ENCODE measurements at places on chromosomes 6 and 20.

GRCh38 chr20:62155428-62156253 is 12.1 kb downstream of the SS18L1 start:
- no peak for DNase-seq

GRCh38 chr6:156848123-156848522 is 70.9 kb downstream of the ARID1B start:
- DNase-seq, result no peak

GRCh38 chr20:43949741-43950618 is 35.3 kb downstream of the TOX2 start:
- DNase-seq, result no peak

- no peak for DNase-seq
Observed at GRCh38 chr6:5086294-5086890, 1.3 kb downstream of the PPP1R3G start.

- DNase-seq, result no peak
Observed at GRCh38 chr20:21901470-21902275, 196.2 kb downstream of the PAX1 start.

DNA sequence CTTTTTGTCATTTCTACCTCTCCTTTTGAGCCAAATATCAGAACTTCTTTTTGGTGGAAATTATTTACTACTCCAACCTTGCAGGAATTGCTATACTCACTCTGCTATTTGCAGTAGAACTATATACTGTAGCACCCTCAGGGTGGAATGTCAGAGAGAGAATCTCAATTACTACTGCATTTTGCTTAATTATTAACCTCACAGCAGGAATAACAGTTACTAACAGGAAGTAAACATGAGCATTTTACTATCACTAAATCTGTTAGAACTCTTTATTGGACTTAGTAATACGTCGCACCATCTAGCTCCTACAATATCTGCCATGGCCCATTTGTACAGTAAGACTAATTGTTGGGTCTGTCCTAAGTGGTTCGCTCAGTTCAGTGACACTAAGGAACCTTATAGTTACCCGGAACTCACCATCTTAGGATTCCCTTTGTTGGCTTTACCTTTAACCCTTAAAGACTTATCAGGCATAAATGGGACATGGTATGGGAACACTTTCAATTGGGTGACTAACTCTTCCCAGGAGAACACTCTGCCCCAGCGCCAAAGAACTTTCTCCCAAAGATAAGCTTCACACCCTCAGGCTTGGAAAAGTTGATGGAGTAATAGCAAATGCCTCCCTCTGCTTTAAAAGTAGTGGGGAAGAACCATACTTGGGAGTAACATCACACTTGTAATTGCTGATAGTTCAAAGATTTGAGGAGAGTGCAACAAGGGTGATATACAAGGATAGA is 38.8 kb downstream of the PLN start:
- no peak for DNase-seq

- DNase-seq, result no peak
Observed at GRCh38 chr6:165184192-165184979, 125.0 kb downstream of the C6orf118 start.

GRCh38 chr6:137877113-137877512 is 10.1 kb downstream of the TNFAIP3 start:
- no peak for DNase-seq

GRCh38 chr6:25717866-25718740 is 36.4 kb upstream of the SLC17A4 start:
- peak; percentile 42 for DNase-seq

DNA sequence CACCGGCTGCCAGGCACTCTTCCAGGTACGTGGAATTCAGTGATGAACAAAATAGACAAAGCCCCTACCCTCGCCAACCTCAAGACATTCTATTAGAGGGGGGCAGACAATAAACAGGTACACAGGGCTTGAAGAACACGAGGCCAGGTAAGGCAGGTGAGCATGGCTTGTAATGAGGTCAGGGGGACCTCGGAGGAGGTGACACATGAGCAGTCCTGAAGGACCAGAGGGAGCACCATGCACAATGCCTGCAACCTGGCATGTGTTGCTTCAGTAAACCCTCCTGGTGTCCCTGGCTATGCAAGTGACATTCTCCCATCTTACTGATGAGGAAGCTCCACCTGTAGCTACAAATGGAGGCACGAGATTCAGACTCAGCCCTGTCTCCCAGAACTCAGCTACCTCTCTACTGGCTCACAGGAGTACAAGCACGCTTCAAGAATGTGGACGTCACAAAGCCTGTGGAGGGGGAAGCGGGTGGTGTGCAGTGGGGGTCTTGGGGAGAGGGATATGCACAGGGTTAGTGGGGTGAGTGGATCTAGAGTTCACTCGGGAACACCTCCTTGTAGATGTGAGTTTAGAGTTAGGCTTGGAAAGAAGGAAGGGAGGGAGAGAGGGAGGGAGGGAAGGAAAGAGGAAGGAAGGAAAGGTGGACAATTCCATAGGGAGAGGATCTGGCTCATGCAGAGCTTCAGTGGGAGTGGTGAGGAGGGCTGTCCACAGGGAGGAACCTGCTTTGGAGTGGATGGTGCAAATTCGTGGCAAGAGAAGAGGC is 7.6 kb upstream of the MAPK13 start:
- DNase-seq, result no peak

GRCh38 chr6:47520282-47520681 is 42.7 kb downstream of the CD2AP start:
- DNase-seq, result no peak

GRCh38 chr20:4195499-4195898 is 180.1 kb upstream of the RNF24 start:
- DNase-seq, result peak; percentile 10

DNA sequence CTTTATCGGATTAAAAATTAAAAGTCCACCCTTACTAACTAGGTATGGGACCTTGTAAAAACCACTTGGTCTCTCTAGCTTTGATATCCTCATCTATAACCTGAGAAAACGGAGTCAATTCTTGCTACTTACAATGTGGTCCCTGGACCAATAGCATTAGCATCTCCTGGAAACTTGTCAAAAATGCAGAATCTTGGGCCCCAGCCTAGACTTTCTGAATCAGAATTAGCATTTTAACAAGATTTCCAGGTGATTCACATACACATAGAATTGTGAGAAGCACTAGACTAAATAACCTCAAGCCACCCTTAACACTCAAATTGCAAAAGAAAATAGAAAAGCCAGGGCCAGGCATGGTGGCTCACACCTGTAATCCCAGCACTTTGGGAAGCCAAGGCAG is 96.6 kb downstream of the RNGTT start:
- no peak for DNase-seq

GRCh38 chr20:5073660-5074231 is 46.0 kb downstream of the PCNA start:
- no peak for DNase-seq

- no peak for DNase-seq
Observed at GRCh38 chr6:119602215-119603178, 252.9 kb upstream of the MAN1A1 start.

DNA sequence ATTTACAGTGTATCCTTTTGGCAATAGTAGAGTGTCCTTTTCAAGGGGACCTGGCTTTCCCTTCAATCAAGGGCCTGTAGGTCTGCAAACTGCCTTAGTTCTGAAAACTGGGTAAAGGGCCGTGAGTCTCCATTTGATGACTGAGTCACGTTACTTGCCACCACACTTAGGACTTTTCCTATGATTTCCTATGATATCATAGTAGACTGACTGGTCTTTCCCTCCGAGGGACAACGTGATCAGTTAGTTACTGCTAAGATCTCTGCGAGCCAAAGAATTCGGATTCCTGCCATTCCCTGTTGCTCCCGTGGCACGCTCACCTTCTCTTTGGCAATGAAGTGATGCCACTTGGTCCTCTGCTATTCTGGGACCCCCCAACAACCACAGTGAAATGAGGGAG is 8.4 kb downstream of the ZNF831 start:
- DNase-seq, result no peak

DNA sequence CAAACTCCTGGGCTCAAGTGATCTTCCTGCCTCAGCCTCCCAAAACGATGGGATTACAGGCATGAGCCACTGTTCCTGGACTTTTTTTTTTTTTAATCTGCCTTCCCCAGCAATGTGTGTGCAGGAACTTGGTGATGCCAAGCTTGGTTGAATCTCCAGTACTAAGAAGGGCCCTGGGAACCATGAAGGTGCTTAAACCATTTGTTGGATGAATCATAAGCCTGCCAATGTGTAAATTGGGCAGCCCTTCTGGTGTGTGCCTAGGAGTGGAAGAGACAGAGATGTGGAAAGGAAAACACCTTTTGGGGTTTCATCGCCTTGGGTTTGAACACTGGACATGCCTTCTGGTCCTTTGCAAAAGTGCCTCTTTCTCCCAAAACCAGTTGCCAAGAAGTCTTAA is 7.1 kb upstream of the SPO11 start:
- DNase-seq, result no peak

GRCh38 chr6:42390228-42390934 is 61.3 kb downstream of the TRERF1 start:
- no peak for DNase-seq

- DNase-seq, result no peak
Observed at GRCh38 chr6:7805078-7805849, 79.4 kb downstream of the BMP6 start.

- DNase-seq, result no peak
Observed at GRCh38 chr6:138242987-138243592, 24.8 kb upstream of the PBOV1 start.

DNA sequence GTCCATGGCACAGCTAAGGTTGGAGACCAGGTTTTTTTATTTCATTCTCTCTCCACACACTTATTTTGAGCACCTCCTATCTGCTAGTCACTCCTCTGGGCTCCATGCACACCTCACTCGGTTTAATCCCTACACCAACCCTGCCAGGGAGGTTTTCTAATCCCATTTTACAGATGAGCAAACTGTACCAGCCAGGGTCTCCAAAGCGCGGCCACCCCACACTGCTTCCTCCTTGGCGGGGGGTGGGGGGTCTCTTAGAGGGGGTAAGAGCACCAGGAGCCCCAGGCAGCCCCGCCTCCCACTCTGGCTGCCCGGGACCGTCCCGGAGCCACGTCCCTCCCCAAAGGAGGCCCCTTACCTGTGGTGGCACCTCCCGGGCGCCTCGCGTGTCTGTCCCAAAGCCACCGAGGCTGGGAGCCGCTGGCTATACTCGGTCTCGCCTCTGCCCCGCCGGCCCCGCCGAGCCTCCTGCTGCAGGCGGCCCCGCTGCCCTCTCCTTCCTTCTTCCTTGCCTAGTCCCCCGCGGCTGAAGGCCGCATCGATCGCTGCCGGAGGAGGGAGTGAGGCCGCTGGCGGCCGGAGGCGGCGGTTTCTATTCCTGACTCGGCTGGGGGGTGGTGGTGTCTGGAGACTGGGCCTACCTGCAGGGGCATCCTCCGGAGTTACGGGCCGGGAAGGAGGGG is at the start of gene KCNS1:
TSS of gene KCNS1 (minus strand) at position 565 of the 683 bp plus-strand sequence. CDS start 1,891 bp downstream, outside the sequence.
- DNase-seq, result no peak

GRCh38 chr6:105747823-105748405 is 338.2 kb upstream of the PRDM1 start:
- no peak for DNase-seq

DNA sequence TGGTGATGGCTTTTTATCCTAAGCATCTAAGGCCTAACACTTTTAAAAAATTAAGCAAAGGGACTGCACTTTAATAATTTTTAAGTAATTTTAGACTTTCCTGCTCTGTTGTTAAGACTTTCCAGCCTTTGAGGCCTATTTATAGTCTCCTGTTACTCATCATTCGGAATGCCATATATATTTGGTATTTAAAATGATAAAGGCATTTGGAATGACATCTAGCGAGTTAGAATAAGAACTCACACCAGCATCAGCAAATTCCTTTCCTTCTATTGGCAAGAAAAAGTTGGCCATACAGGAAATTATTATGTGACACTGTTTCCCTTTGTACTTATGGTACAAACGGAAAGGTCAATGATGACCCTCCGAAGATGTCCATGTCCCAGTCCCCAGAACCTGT is 88.1 kb upstream of the STMND1 start:
- no peak for DNase-seq

GRCh38 chr20:3711484-3711941 is 887 bp downstream of the SIGLEC1 start:
- no peak for DNase-seq

DNA sequence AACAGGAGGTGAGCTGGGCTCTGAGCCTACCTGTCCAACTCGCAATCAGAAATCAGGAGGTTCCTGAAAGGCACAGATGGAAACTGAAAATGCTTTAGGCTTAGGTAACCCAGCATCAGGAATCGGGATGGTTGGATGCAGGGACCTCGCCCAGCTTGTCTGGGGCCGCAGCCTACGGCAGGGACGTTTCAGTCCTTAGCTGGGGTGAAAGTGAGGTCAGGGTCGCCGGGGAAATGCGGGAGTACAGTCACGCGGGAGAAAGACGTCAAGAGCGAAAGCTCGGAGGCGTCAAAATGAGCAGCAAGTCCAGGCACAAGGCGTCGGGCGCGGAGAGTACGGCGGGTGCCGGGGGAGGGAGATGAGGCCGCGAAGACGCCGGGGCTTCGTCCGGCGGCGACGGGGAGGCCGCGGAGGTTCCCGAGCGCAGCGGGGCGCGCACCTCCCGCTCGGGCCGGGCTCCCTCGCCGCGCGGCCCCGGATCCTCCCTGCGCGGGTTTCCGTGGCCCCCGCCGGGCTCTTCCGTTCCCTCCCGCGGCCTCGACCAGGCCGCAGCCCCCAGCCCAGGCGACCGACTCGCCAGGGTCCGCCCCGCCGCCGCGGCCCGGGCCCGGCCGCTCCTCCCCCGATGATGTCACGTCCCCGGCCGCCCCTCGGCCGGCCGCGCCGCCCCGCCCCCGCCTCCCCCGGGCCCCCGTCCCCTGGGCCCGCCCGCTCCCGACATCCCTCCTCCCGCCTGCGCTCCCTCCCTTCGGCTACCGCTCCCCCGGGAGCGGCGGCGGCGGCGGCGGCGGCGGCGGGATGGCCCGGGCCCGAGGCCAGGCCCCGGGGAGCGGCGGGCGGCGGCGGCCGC is at the start of gene EBF4:
TSS of gene EBF4 (plus strand) at position 745 of the 850 bp plus-strand sequence. CDS start 866 bp downstream, outside the sequence.
- DNase-seq, result no peak

- no peak for DNase-seq
Observed at GRCh38 chr6:83708546-83708969, 343 bp downstream of the SNAP91 start.

DNA sequence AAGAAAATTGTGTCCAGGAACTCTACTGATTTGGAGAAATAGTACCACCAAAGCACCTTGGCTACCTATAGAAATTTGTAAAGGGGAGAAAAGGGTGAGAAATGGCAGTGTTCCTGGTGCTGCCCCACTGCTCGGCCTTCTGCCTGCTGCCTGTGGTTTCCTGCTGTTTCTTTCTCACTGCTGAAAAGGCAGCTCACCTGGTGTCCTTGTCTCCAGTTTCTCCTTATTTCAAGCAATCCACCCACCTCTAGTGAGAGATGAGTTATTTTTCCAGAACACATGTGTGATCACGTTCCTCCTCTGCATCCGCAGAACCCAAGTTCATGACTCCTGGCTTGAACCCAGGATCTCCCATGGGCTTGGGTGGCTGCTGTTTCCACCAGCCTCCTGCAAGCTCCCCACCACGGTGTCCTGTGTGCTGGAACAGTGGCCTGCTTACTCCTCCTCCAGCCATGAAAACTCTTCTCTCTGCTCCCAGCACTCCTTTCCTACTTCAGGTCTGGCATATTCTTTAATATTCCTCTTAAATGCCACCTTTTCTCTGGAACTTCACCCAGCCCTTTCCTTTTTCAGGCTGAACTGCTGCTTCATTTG is 48.9 kb downstream of the ELOVL2 start:
- DNase-seq, result no peak
